ENCODE measurements at places on chromosomes 12 and 14.

- no peak for DNase-seq
These were observed 1059.8 kb downstream of the TMEM121 start for GRCh38 chr14:106586098-106586704.

DNA sequence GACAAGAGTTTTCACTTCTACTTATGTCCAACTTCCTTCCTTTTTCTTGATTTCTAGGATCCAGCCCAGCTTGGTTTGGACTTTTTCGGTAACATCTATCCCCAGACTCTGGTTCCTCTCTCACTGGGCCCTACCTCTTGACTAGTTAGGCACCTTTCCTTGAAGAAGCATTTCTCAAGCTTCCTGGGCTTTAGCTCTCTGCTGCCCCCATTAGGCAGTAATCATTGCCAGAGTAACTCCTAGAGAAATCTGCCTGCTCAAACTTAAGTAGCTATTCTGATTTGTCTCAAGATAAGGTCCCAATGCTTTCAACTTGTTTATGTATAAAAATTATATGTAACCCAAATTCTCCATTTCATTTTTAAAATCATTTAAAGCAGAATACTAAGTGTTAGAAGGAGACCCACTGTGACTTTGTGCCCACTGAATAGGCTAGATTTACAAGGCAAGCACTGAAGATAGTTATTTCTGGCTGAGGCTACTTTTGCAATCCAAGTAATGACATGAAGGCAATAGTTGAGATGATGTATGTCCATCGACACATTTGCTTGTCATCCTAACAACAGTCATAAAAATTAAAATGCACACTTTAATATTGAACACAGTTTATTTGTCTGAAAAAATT lies 275.0 kb upstream of the G2E3 start:
- peak; percentile 78 for DNase-seq

DNA sequence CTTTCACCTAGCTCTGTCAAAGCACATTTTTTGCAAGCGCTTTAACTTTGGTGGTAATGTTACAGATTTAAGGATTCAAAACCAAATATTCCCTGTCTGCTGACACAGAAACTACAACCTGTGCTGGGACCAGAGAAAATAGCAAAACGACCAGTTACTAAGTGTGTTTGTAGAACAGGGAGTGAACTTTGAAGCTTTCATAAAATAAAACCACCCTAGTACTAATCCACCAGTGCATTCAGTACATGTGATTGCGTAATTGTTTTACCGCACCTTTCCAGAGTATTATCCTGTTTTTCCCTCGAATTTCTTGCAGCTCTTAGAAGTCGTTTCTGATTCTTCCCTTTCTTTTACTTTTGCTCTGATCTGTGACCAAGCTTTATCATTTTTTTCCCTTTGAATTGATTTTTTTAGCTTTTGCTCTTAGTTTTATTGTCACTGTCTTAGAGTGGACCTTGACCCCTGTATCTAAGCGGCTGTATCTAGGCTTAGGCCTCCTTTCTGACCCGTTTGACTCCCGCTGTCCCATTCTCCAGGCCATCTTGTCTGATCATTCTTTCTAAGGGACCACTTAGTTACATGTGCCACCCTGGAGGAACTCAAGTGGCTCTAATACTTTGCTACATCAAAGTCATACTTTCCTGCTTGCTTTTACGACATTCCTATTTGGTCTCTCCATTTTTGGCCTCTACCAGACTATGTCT lies 429.4 kb downstream of the PCNX1 start:
- DNase-seq: no peak

DNA sequence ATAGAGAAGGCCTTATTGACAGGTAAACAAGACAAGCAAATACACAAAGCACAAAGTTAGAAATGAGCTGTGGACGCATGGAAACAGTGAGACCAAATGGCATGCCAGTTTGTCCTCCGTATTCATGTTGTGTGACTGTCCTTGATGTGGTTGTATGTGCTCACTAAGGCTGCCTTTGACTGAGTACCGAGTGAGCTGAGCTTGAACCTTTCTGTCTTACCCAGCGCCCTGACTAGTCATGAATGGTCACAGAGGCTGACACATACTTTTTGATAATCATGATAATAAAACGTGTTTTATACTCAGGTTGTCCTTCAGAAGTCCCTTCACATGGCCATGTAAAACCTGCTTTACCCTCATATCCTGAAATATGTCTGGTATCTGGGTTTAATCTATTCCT lies 553 bp upstream of the CATSPERB start:
- no peak for DNase-seq

DNA sequence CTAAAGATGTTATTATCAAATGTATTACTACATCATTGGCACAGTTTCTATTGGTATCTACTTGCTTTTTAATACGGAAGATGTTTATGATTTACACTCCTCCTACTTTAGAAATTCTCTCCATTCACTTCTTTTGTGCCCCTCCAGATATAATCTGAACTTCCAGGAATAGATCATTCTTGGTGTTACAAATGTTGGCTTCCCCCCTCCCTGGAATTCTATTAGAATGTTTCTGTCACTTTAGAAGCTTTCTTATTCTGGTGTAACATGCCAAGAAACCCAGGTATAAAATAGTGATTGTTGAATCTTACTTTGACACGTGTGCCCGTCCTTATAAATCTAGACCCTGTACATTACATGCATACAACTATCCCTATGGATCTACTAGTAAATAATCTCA lies 1.2 kb upstream of the WDR20 start:
- DNase-seq: no peak

DNA sequence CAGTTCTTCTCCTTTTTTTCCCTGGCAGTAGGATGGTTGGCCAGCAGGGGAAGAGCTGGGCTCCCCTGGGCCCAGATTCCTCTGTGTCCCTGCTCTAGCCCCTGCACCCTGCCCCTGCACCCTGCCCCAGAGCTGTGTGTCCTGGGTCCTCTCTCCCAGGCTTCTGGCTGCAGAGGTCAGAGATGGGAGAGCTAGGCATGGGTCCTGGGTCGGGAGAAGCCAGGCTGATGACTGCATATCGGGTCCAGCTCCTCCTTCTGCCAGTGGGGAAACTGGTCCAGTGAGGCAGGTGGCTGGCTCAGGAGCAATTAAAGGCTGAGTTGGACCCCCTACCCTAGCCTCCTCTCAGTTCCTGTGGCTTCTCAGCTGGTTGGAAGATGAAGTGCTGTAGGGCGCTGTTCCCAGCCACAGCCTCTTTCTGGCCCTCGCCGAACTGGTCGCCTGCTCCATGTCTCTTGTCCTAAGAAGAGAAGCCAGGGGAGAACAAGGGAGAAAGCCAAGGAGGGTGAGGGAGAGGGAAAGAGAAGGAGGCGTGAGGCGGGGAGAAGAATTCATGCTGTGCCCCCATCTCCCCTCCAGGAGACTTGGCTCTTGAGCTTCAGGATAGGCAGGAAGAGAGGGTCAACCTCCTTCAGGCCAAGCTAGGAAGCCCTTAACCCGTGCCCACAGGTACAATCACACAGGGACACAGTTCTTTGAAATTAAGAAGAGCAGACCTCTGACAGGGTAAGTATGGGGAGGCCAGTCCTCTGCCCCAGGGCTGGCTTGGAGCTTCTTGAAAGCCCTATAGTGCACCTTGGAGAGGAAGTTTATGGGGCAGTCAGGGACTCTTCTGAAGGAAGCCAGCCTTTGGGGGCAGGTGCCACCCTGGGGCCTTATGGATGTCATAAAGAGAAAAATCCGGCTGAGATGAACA lies 9.5 kb downstream of the VASH1 start:
- DNase-seq: no peak

DNA sequence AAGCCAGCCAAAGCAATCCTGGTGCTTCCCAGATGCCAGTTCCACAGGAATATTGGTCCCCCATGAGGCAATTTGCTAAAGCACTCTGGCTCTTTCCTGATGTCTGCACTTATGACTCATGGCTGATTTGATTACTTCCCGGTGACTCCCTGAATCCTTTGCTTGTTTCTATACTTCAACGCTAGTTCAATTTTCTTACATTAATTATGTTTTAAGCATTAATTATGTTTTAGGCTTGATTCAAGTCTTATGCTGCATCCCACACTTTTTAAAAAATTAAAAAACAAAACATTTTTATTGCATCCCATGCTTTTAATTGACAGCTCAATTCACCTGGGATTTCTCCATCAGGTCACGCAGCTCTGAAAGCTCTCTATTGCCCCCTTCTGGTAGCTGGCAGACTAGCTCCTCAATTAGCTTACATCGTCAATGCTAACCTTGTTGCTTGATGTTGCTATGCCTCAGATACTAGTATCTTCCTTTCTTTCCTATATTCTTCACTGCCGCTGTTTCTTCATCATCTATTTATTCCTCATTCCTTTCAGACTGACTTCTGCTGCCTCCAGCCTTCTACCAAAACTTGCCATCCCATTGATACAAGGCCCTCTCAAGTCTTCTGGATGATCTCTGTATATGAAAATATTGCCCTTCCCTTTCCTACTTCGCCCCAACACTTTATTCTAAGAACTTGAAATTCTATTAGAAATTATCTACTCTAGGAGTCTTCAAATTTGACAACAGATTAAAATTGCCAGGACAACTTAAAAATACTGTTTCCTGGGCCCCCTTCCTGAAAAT lies 32.0 kb downstream of the TSHR start:
- DNase-seq: peak; percentile 87

DNA sequence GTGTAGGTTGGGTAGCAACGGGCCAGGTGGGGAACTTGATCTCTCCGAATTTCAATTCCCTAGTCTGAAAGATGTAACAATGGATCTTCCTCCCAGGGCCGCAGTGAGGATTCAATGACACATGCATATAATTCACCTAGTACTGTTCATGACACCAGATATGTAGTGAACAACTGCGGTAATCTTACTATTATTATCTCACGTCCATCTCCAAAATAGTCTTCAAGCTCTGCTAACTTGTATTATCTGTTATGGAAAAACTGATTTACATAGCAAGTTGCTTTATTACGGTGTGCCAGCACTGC lies 26.4 kb downstream of the MOK start:
- DNase-seq: no peak

GRCh38 chr12:107356937-107357295 lies 263.6 kb upstream of the CRY1 start:
- DNase-seq: no peak

GRCh38 chr14:101862177-101862576 lies 100.7 kb downstream of the PPP2R5C start:
- DNase-seq: peak; percentile 62

GRCh38 chr12:55172686-55173085 lies 46.5 kb downstream of the OR9K2 start:
- DNase-seq: no peak

GRCh38 chr12:6540181-6540877 lies 6.0 kb downstream of the GAPDH start:
- DNase-seq: peak; percentile 77

DNA sequence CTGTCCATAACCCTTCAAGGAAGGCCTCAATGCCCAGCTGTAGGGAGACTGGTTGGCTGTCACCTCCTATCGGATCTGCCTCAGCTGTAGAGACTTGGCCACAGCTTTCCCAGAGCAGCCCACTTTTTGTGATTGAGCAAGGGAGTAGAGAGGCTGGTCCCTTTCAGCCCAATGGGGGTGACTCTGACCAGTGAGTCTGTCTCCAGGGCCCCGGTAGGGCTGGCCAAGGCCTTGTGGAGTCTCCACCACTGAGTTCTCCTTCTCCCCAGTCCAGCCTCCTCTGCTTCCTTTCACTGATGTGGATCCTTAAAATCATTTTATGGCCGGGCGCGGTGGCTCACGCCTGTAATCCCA lies 14.5 kb upstream of the HPD start:
- DNase-seq: no peak

DNA sequence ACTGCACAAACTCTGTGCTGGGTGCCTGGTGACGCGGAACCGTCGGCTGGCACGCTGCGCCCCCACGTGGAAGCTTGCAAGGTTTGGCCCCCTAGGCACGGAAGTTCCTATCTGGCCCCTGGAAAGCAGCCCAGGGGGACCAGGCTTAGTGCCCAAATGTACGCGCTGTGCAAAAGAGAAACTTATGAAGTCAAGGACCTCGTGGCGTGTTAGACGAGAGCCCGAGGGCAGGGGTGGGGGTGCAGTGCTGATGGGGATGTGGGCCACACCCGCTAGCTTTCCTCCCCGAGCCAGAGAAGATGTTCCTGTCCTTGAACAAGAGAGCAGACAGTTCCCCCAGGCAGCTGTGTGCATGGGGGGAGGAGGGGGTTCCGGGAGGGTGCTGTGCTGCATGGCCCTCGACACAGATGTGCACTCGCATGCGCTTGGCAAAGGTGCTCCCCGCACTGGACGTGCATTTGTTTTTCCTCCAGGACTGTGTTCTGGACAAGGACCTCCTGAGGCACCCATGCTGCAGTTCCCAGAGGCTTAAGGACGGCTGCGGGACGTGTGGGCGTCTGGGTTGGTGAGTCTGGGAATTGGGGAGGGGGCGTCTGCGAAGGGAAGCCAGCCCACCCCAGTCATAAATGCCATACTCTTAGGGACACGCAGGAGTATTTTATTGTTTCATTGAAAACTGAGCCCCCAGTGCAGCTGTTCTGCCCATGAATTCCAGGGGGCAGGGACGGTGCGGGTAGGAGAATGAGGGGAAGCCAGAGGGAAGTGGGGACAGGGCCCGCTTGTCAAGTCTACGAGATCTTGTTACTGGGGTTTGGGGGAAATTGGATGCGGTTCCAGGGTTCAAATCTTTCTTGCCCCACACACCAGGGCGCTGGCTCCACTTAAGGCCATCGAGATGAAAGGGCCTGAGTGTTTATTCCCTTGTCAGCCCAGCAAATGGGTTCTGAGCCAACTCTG lies 80.0 kb downstream of the NTF3 start:
- DNase-seq: peak; percentile 6

GRCh38 chr12:49549735-49550692 lies 11.2 kb downstream of the KCNH3 start:
- no peak for DNase-seq

- no peak for DNase-seq
These were observed 31.8 kb upstream of the CHST11 start for GRCh38 chr12:104424955-104425354.

GRCh38 chr12:106150555-106150954 lies 11.8 kb upstream of the NUAK1 start:
- no peak for DNase-seq

GRCh38 chr12:105933671-105934665 lies 204.8 kb downstream of the NUAK1 start:
- peak; percentile 99 for DNase-seq

GRCh38 chr12:116975779-116976393 lies 65.1 kb downstream of the FBXW8 start:
- DNase-seq: no peak

Measured in PC-3 (cell line).